ENCODE measurements at places on chromosomes 5 and 9. TPM values are rescaled to one million over a fixed set of nuclear protein-coding genes. Genes with fewer than 3 reads are reported as not detected.

DNA sequence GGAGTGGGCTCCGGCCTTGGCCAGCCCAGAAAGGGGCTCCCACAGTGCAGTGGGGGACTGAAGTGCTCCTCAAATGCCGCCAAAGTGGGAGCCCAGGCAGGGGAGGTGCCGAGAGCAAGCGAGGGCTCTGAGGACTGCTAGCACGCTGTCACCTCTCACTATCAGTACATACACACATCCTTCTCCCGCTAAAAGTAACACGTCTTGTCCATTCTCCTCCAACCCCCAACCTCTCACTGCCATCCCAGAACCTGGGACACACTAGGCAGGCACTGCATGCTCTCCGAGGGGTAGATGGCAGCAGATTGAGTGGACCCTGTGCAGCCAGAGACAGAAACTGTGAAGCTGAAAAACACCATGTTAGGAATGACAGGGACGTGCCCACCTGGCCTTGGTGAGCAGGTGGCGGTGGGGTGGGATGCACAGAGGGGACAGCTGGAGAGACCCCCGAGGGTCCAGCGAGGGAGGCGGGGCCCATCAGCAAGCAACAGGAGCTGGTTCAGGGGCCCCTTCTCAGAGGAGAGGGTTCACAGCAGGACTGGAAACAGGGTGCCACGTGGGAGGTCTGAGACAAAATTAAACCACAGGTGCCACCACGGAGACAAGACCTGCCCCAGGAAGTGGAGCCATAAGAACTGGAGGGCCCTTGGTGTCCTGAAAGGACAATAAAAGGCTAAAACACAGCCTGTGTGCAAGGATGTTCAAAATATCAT, 16.9 kb downstream of the SEMA4D start:
- no peak for DNase-seq

DNA sequence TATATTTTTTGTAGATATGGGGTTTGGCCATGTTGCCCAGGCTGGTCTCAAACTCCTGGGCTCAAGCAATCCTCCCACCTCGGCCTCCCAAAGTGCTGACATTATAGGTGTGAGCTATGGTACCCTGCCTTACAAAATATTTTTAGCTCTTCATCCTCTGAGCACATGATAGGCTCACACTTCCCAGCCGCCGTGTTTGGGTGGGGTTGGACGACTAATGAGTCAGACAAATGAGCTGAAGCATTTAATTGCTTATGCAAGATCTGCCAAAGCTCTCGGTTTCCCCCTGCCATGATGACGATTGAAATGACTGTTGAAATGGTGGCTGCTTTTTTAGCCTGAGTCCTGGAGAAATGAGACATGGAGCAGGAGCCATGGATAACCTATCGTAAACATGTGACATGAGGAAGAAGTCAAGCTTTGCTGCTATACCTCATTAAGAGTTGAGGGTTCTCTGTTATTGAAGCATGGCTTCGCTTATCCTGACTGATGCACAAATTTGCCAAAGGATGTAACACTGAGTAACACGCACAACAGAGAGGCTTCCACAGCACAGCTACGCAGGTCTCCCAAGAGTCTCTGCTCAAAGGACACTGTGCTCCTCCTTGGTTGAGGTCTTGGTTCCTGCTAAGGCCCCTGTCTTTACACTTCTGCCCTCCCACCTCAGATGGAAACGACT, 48.2 kb upstream of the GFPT2 start:
- DNase-seq = no peak

GRCh38 chr5:177303925-177304391, 359 bp downstream of the PRELID1 start:
- no peak for DNase-seq

DNA sequence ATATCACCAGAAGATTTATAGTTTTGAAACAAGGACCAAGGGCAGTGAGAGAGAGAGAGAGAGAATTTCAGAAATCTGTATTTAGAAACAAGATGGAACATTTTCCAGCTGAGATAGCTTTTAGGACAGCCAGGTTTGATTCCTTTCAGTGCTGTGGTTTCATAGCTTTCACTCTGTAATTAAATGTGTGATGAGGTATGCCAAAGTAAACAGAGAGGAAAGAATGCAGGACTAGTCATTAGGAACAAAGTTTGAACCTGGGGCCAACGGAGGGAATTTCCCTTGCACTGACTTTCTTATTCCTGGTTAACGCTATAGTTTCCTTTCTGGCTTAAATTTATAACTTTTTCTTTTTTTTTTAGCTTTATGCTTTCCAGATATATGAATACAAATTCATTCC, 10.0 kb upstream of the CCL28 start:
- no peak for DNase-seq

The GBGT1 gene
- 38.5 TPM for total RNA-seq

The RNF183 gene
- total RNA-seq = not detected
